ENCODE measurements at places on chromosomes 6 and 20. TPM values are rescaled to one million over a fixed set of nuclear protein-coding genes. Genes with fewer than 3 reads are reported as not detected.

Gene TULP1
- 0.52 TPM for total RNA-seq

Gene SLC22A16
- total RNA-seq = 1.0 TPM

Gene UNC5CL
- total RNA-seq = 2.1 TPM

Gene RAMACL
- total RNA-seq = 1.0 TPM

Gene SRMS
- not detected for total RNA-seq

Gene PKHD1
- 38.6 TPM for total RNA-seq

Gene FRK
- total RNA-seq = 1.6 TPM

Gene MOG
- total RNA-seq = not detected

Gene RAET1L
- not detected for total RNA-seq

Gene ATP6V1G2
- 1.0 TPM for total RNA-seq

Gene SIRPD
- not detected for total RNA-seq

Gene EBF4
- total RNA-seq = 2.6 TPM

Gene PEX3
- total RNA-seq = 15.7 TPM

Gene FERMT1
- total RNA-seq = not detected

Gene IYD
- not detected for total RNA-seq

Gene WFDC10B
- not detected for total RNA-seq

Gene CUL9
- total RNA-seq = 11.0 TPM

Gene TSHZ2
- 9.9 TPM for total RNA-seq
